Effector memory CD4-positive, alpha-beta T cell (primary cell): ENCODE measurements at places on chromosomes 5 and 9.

GRCh38 chr5:34959323-34959722 is 30.0 kb downstream of the DNAJC21 start:
- no peak for DNase-seq

DNA sequence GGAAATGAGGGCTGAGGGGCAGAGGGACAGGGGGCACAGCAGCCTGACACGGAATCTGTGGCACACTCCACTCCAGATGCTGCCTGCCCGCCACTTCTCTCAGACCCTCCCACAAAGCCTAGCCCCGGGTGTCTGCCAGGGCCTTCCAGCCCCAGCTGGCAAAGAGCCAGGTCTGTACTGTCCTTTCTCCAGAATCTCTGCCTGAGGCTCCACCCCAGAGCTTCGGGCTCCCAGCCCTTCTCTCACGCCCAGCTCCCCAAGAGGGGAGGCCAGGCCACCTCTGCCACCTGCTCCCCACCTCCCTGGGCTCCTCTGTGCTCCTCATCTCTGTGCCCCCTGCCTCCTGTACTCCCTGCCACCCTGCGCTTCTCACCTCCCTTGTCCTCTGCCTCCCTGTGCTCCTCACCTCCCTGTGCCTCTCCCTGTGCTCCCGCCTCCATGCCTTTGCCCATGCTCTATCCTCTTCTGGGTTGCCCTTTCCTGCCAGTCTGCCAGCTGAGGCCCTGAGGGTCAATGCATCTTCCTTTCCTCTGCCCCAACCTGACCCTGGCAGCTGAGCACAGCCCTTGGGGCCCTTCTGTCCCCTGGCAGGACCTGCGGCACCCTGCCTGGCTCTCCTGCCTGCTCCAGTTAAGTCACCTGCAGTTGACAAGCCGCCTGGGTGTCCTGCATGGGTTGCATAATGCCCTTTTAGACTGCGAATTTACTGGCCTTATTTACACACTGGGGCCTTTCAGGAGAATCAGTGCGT is 36.4 kb downstream of the RASGEF1C start:
- no peak for DNase-seq

DNA sequence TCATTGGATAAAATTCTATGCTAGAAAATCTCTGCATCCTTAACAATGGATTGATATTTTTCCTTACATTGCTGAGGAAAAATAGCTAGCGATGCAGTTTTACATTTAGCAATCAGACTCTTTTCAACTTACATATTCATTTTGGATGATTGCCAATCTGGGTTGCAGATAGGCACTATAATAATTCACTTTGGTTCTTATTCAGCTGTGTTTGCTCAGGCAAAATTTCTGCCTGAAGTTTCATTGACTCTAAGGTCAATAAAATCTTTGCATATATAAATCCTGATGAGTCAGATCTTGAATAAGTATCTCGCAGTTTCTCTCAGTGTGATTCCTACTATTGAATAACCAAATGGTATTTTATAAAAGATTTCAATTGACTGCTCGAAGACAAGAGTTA is 1105.8 kb downstream of the CDH18 start:
- DNase-seq: no peak

DNA sequence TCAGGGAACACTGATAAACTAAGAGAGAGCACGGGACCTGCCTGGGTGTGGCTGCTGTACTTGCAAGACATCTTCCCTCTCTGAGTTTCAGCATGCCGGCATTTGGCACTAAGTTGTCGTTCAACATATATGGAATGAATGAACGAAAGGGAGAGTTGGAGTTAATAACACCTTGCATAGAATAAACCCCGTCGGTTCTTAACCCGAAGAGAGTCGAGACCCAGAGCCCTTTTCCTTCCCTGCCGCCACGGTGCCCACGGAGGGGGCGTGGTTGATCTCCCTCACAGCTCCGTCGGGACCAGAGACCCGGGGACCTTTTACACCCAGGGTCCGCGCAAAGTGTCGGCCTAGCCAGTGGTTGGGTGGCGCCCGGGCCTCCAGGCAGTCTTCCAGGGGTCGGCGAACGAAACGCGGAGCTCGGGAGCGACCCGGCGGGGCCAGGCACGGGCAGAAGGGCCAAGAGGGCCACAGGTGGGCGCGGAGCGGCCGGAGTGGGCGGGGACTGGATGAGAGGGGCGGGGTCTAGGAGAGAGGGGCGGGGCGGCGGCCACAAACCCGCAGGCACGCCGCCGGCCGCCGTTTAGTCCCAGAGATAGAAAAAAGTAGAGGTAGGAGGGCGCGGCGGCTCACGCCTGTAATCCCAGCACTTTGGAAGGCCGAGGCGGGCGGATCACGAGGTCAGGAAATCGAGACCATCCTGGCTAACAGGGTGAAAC is 735 bp upstream of the RPL26L1 start:
- peak; percentile 43 for DNase-seq

DNA sequence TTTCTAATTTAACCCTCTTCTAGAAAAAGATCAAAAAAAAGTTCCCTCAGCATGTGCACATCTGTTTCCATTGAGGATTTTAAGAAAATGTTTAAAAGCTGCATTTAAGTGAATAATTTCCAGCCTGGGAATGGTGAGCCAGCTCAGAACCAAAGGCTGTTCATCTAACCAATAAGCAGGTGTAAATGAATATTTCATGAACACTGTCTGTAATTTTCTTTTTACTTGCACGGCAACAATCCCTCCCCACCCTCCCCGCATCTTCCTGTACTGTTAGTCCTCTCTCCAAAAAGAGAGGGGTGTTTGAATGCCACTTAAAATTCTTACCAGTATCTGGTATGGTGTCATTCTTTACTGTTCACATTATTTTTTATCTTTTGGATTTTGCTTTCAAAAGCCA is 425.6 kb downstream of the PDE4D start:
- no peak for DNase-seq

DNA sequence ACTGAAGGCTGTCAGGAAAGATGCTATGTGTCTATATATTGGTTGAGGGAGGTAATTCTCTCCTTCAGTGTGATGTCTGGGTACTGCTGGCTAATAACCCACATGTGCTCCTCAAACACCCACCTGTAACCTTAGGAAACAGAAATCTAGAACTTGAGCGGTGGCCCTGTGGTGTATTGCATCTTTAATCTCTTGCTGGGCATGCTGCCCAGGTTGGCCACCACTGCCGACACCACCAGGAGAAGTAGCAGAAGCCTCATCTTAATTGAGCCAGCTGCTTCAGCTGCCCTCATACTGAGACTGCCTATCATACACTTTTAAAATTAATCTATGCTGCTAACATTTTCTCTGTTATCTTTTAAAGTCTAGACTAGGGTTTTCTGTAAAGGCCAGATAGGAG is 103.5 kb upstream of the C5orf63 start:
- no peak for DNase-seq

GRCh38 chr9:131959056-131959455 is 120.6 kb downstream of the MED27 start:
- no peak for DNase-seq

GRCh38 chr9:32940740-32941139 is 60.7 kb downstream of the APTX start:
- DNase-seq: no peak

DNA sequence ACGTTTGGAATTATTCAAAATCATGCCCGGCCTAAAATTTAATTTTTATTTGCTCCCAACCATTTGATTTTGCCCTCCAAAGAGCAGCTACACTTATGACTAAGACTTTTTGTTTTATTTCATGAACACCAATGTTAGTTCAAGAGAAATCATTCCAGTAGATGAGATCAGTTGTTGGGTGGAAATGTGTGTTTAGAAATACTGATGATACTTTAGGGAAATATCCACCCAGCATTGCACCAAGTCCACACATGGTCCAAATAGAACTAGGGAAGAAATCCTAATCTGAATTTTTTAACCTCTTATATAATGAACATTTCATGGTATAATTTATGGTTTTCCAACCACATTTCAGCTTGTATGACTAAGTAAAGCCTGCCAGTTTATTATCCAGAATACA is 28.3 kb upstream of the GOLPH3 start:
- DNase-seq: no peak

DNA sequence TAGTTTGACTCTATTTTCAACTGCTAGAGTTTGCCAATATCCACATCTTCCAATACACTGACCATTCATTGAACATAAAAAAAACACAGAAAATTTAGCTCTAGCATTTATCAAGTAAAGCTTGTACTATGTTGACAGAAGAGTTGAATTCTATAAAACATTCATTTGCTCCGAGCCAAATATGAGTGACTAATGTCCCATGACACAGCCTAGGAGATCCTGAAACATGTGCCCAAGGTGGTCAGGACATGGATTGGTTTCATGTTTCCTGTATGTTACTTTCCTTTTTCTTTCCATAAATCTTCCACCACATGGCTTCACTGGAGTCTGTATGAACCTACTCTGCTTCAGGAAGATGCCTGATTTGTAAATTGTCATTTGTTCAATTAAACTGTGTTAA is 122.4 kb upstream of the PRDM9 start:
- DNase-seq: no peak

- no peak for DNase-seq
Observed at GRCh38 chr5:52922384-52922783, 66.8 kb upstream of the ITGA2 start.

DNA sequence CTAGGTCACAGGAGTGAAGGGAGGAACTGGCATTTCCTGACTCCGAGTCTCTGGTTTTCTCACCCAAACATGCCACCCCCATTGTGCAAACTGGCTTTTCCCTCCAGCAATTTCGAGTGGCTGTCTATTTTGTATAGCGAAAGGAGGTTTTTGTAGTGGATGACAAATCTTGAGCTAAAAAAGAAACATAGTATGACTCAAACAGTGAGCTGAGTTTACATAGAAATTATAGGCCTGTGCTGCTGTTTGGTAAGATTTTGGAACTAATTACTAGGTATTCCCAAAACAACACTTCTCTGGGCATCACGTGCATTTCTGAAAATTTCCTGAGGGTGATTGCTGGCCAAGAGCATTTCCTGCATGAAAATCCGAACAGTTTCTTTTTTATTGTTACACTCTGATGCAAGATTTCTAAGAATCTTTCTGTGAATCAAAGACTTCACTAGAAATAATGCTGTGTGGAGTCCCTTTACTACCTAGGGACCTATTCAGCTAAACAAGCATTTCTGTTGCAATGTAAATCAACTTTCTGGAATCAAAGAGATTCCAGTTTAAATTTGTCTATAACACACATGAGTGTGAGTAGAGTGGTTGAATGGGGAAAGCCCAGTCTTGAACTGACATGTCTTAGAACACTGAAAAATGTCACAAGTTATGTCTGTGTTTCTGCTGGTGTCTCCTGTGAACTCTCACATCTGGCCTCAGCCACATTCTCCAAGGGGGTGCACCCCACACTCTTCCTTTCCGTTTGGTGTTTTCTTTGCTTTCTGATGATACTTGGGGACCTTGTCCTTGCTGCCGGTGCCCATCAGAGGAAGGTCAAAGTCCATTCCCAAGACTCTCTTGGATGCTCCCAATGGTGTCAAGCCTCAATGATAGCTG is 33.3 kb upstream of the DAPK1 start:
- no peak for DNase-seq

- DNase-seq: no peak
Observed at GRCh38 chr5:42250-42649, 49.7 kb upstream of the PLEKHG4B start.

- DNase-seq: no peak
Observed at GRCh38 chr5:103445426-103446035, 117.1 kb downstream of the NUDT12 start.

- no peak for DNase-seq
Observed at GRCh38 chr5:116394186-116394867, 180.3 kb downstream of the SEMA6A start.

- DNase-seq: no peak
Observed at GRCh38 chr9:91207729-91208418, 153.8 kb downstream of the AUH start.

- no peak for DNase-seq
Observed at GRCh38 chr9:114070188-114071103, 7.7 kb downstream of the AMBP start.
